ENCODE measurements at places on chromosomes 3 and 15. TPM values are rescaled to one million over a fixed set of nuclear protein-coding genes. Genes with fewer than 3 reads are reported as not detected.

GRCh38 chr15:53397041-53397616 lies 362.3 kb downstream of the WDR72 start:
- no peak for DNase-seq
- no peak overlapping the region for H3K4me3 ChIP-seq
- H3K4me1 ChIP-seq: no peaks in the 10 kb centered on the region
- no peak overlapping the region for H3K27ac ChIP-seq

DNA sequence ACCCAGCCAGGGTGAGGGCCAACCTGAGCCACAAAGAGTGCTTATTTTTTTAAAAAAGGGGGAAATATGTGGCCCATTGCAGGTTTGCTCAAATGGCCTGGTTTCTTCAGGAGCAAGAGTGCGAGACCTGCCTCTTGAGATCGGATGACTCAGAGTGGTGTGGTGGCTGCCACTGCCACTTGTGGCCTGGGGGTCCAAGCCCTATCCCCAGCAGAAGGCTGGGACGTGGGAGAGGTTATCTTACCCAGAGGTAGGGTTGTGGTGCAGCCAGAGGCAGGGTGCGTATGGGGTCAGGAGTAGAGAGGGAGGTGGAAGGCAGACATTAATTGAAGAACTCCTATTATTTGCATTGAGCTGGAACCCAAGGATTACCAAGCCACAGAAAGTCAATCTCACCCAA lies 83.2 kb upstream of the SMAD3 start:
- H3K4me1 ChIP-seq: no peaks in the 10 kb centered on the region
- H3K36me3 ChIP-seq: no peaks in the 10 kb centered on the region
- no peaks in the 10 kb centered on the region for H3K27me3 ChIP-seq
- no peak overlapping the region for H3K27ac ChIP-seq
- DNase-seq: no peak
- no peak overlapping the region for H3K4me3 ChIP-seq

RTP1 gene
- total RNA-seq: not detected

ATP13A4 gene
- 13.4 TPM for total RNA-seq

- no peaks in the 10 kb centered on the region for H3K27me3 ChIP-seq
- DNase-seq: no peak
- peak overlapping the region; percentile 59 for H3K27ac ChIP-seq
These were observed 141.9 kb upstream of the CCDC54 start for GRCh38 chr3:107235193-107235927.

TMEM42 gene
- 12.3 TPM for total RNA-seq

- H3K4me1 ChIP-seq: no peaks in the 10 kb centered on the region
- H3K27ac ChIP-seq: peak overlapping the region; percentile 17
- no peaks in the 10 kb centered on the region for H3K27me3 ChIP-seq
These were observed 509.1 kb downstream of the RSL24D1 start for GRCh38 chr15:54687628-54688027.

AP4E1 gene
- total RNA-seq: 22.4 TPM

MORC1 gene
- not detected for total RNA-seq

POTEB2 gene
- not detected for total RNA-seq

ANKRD34C gene
- not detected for total RNA-seq

- no peak overlapping the region for H3K27ac ChIP-seq
- H3K4me3 ChIP-seq: no peak overlapping the region
- no peaks in the 10 kb centered on the region for H3K4me1 ChIP-seq
- H3K27me3 ChIP-seq: no peaks in the 10 kb centered on the region
These were observed 465.6 kb upstream of the TPRG1 start for GRCh38 chr3:188706176-188706575.

DNA sequence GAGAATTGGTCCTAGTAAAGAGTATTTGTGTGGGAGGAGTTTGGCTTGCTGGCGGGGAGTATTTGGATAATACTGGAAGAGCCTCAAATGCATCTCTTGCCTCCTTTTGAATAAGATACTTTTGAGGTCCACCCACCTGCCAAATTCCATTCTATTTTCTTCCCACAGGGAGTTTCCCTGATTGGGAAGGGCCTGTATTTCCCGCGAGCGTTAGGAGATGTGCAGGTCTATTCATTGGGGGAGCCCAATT lies 406 bp upstream of the RASA2 start:
- no peak for DNase-seq
- peak overlapping the region; percentile 99 for H3K27ac ChIP-seq
- peak overlapping the region; percentile 80 for H3K4me3 ChIP-seq
- no peaks in the 10 kb centered on the region for H3K36me3 ChIP-seq
- H3K27me3 ChIP-seq: no peaks in the 10 kb centered on the region
- H3K4me1 ChIP-seq: peaks cover 14% of the 10 kb centered on the region

DNA sequence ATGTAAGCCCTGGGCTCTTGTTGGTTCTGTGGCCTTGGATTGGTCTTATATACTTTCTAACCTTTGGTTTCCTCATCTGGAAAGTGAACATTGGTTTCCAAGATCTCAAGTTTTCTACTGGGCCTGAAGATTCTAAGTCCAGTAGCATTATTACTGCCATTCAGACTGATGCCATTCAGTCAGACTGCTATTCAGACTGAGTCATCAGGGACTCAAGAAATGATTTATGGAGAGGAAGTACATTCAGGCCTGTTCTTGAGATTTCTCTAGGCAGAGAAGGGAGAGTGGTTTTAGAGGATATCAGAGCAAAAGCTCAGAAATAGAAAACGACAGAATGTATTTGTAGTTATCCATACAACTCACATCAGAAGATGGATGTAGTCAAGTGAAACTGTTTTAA lies 557.2 kb downstream of the NR2F2 start:
- H3K36me3 ChIP-seq: no peaks in the 10 kb centered on the region
- H3K4me3 ChIP-seq: no peak overlapping the region
- no peak overlapping the region for H3K27ac ChIP-seq
- no peaks in the 10 kb centered on the region for H3K4me1 ChIP-seq

GRCh38 chr15:25065286-25065685 lies 110.5 kb downstream of the SNRPN start:
- peaks cover 58% of the 10 kb centered on the region for H3K36me3 ChIP-seq
- H3K4me3 ChIP-seq: no peak overlapping the region
- no peak for DNase-seq
- H3K27me3 ChIP-seq: no peaks in the 10 kb centered on the region
- no peak overlapping the region for H3K27ac ChIP-seq

GRCh38 chr3:14927308-14927707 lies 20.1 kb upstream of the NR2C2 start:
- no peaks in the 10 kb centered on the region for H3K36me3 ChIP-seq
- no peak overlapping the region for H3K4me3 ChIP-seq
- no peak overlapping the region for H3K27ac ChIP-seq
